Left renal cortex interstitium (tissue), 4 donors: ENCODE measurements at places on chromosomes 11 and 22.

GRCh38 chr11:22742157-22742613 lies 75.8 kb downstream of the GAS2 start:
- no peak for DNase-seq

- no peak for DNase-seq
Observed at GRCh38 chr11:95228081-95228749, 2.8 kb downstream of the SESN3 start.

DNA sequence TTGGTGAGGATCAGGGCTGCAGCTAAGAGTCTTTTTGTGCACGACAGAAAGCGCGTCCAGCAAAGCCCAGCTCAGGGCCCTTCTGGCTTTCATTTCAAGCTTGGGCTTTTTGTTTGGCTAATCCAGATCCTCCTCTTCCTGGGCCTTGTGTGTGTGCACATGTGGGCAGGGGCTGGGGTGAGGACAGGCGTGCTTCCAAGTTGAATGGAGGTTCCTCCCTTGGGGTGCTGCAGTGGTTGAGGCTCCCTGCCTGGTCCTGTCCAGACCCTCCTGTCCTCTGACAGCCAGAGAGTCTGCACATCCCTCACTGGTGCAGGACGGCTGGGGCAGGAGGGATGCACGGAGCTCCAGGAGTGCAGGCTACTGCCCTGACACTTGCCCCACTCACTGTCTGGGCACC lies 62.0 kb upstream of the NECTIN1 start:
- no peak for DNase-seq

DNA sequence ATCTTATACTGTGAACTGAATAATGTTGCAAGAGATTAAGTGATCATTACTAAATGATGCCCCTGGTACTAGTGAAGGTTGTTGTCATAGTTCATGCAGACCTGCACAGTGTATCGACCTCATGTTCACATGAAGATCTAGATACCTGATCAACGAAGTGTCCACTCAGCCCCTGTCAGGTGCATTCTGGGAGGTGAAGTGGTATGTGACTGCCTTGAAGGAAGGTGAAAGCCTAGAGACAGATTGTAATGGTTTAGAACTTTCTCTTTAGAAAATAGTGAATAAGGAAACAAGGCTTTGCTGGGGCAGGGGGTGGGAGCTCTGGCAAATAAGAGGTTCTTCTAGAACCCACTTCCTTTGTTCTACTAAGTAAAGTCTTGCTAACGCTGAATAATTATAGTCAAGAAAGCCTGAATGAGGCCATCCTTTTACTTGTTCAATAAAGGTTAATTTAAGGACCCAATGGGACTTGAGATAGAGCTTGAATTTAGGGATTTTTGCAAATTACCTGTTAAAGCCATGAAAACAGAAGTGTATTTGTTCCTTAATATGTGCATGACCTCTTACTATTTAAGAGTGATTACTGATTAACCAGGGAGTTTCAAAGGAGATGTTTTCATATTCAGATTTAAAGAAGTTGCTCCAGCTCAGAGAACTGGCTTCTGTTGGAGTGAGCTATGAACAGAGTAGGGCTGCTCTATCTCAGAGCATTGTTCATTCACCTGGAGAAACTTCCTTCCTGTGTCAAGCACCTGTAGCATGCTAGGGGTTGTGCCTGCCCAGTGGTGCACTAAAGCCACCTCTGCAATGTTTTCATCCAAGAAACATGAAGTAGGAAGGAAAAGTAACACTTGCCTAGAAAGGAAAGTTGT lies 45.3 kb downstream of the C22orf31 start:
- DNase-seq = no peak

- no peak for DNase-seq
Observed at GRCh38 chr11:78370406-78371172, 47.0 kb downstream of the GAB2 start.

GRCh38 chr22:24751518-24751917 lies 23.0 kb downstream of the PIWIL3 start:
- DNase-seq = no peak

- no peak for DNase-seq
Observed at GRCh38 chr11:130872102-130872501, 44.2 kb downstream of the SNX19 start.

DNA sequence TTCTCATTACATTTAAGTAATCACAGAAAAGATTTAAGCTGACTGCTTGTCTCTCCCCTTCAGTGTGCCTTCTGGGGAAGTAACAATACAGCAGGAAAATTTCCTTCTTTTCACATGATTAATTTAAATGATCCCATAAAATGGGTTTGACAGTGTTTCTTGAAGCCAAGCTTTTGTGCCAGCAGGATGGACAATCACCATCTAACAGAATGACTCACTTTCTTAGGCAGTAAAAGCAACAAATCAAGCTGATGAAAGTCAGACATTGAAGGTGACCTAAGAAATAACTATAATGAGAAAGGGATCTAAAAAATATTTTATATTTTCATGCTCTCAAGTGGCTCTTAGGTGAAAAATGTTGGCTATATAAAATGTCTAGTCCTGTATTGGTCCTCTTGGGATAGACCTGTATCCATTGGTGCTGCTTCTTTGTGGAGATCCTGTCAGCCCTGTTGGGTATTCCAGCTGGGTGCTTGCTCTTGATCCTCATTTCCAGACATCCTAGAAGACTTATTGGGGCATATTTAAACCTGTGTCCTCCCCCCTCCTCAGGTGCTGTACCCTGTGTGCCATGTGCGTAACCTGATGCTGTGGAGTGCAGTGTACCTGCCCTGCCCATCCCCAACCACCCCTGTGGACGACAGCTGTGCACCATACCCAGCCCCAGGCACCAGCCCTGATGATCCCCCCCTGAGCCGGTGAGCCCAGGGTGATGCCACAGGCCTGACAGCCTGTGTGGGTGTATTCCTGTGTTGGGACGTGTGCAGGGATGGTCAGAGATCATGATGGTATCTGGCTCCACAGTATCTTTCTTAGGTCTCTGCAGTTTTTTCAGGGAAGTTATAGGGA lies 62.7 kb upstream of the HORMAD2 start:
- no peak for DNase-seq

- DNase-seq = no peak
Observed at GRCh38 chr11:75341612-75342011, 9.8 kb downstream of the ARRB1 start.

DNA sequence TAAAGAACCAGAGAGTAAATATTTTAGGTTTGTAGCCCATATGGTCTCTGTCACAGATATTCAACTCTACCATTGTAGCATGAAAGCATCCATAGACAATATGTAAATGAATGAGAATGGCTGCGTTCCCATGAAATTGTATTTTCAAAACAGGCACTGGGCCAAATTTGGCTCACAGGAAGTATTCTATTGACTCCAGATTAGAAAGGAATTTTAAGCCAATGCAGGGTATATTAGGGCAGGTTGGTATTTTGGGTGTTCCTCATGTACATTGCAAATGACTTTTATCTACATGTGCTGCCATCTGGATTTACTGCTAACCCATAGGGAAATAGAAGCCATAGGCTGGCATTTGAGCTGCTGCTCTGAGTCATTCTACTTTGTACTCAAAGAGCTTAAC lies 35.1 kb upstream of the PDGFD start:
- no peak for DNase-seq

DNA sequence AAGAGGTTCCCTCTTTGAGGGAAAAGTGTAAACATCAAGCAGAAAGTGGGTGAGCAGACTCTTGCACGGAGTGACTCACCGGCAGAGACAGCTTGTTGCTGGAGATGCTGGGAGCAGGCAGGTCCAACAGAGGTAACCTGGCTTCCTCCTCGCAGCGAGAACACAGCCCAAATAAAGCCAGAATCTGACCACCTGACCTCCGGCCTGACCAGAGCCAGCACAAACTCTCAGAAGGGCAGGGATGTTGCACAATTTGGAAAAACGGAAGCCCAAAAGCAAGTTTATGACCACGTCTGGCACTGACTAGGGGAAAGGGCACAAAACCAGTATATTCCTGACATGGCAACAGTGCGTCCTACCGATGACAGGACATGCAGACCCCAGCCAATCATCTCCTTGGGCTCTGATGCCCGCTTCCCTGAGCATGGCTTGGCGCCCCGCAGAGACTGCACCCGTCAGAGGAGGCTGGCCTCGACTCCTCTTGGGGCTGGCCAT lies 5.4 kb downstream of the SMCO4 start:
- DNase-seq = no peak

DNA sequence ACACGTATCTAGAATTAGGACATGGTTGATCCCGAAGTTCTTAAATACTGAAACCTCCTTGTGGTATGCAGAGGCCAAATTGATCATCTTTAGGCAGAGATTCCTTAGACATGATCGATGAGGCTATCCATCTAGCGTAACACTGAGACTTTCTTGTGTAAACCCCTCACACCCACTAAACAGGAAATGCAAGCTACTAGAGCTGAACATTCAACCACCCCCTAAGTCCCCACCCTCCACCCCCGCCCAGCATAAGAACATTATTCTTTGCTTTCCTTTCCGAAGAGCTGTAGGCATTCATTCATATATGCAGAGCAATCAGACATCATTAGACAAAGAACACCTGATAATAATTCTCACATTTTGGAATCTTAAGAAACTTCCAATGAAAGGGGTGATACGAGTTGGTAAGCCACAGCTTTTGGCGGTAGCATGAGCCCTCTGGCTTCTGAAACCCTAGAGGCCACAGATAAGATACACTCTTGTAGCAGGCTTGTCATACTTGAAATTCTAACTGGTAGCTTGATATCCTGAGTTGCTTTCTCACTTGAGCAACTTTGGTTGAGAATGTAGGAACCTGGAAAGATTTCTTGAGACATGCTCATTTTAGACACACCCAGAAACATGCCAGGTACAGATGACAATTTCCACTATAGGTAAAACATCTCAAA lies 42.2 kb downstream of the FLI1 start:
- DNase-seq = no peak

DNA sequence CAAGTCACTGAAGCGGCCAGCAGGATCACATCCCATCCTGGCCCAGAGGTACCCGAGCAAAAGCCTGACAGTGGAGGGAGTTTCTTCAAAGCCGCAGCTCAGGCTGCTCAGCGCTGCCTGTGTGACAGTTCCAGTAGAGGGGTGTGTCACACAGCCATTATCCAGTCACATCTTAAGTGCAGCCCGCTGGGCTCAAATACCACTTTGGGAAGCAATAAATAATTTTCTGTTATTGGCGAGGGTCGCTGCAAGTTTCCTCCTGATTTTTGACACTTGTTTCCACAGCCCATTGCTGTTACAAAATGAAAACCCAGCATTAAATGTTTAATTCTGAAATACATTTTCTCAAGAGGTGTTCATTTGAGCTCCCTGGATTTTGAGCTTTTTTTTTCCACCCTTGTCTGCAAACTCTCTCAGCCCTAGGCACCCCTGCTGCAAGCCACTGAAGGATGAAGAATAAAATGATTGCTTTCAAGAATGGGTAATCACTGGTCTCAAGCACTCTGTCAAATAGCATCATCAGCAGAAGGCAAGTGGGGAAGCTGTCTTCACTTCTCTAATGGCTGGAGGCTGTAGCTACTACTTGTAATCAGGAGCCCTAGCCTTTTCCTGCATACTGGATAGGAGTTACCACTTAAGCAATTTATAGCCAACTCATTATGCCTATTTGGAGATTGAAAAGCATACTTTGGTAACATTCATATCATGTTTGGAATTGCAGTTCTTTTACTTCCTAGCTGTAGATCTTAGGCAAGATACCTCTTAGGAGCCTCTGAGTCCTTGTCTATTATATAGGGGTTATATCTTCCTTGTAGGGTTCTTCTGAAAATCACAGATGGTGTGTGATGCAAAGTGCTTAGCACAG lies 373.7 kb downstream of the METTL15 start:
- no peak for DNase-seq

- no peak for DNase-seq
Observed at GRCh38 chr11:95647871-95648270, 141.7 kb downstream of the FAM76B start.

DNA sequence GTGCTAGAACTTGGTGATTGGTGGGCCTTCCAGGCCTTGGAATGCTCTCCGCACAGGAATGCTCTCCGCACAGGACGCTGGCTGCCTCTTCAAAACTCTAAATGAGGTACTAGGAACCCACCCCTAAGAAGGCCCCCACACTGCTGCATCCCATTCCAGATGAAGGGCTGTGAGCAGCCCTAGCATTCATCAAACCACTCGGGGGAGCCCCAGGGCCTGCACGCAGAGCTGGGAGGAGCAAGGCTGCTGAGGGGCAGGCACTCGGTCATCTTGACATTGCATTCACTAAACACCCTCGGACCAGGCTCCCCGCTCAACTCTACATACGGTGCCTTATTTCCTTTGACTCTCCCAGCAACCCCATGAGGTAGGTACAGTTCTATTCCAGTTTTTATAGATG lies 49.2 kb upstream of the EMID1 start:
- DNase-seq = no peak

- no peak for DNase-seq
Observed at GRCh38 chr22:26893173-26894110, 236.1 kb downstream of the MIAT start.

DNA sequence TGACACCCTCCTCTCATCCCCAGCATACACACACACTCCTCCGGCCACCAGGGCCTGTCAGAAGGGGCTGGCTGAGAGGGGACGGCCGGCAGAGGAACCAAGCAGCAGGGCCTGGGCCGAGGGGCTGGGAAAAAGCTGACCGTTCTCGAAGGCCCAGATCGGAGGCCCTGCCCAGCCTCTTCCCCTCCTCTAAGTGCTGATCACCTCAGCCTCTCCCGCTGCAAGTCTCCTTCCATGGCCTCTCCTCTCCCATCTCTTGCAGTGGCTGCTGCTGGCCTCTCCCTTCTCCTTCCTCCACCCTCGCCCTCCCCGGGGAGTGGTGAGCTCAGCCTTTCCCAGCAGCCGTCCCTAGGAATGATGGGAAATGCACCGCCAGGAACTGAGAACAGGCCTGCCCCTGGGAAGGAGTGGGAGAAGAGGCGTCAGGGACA lies 39.6 kb downstream of the ARRB1 start:
- no peak for DNase-seq

- DNase-seq = no peak
Observed at GRCh38 chr11:127950162-127950561, 637.2 kb downstream of the ETS1 start.

DNA sequence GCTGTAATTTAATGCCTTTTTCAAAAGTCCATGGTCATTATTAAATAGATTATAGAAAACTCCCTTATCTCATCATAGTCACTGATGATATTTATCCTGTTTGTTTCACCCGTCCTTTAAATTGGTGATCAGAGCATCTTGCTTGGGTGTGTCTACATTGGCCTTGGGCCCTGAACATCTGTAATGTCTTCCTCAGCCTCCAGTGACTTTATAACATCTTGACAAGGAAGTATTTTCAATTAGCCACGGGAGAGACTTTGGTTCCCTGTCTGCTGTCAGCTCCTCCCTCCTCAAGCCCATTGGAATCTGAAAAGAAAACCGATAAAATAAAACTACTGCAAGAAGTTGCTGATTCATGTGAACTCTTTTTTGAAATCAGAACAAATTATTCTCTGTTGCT lies 116.9 kb upstream of the TTC12 start:
- no peak for DNase-seq

GRCh38 chr11:128179039-128179438 lies 408.3 kb downstream of the ETS1 start:
- no peak for DNase-seq

DNA sequence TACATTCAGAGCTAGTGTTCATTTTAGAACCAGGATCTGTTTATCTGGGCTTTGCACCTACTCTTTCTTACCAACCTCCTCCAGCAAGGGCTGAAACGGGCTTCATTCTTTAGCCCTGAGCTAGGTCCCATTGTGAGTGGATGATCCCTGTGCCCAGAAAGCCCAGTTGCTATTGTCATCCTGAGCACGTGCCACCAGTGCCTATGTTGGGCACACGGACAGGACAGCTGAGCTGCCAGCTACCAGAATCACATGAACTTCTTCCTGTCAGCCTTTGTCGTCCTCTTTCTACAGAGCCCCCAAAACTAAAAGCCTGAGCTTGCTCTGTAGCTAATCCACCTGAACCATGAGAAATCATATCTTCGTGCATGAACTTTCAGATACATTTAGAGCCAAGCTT lies 74.4 kb upstream of the NTM start:
- DNase-seq = no peak
